Substantia nigra (tissue), 51 donors: ENCODE measurements at places on chromosomes 3 and 15.
A peak's percentile ranks its signal among the peaks of the same experiment; 100 is the strongest.

DNA sequence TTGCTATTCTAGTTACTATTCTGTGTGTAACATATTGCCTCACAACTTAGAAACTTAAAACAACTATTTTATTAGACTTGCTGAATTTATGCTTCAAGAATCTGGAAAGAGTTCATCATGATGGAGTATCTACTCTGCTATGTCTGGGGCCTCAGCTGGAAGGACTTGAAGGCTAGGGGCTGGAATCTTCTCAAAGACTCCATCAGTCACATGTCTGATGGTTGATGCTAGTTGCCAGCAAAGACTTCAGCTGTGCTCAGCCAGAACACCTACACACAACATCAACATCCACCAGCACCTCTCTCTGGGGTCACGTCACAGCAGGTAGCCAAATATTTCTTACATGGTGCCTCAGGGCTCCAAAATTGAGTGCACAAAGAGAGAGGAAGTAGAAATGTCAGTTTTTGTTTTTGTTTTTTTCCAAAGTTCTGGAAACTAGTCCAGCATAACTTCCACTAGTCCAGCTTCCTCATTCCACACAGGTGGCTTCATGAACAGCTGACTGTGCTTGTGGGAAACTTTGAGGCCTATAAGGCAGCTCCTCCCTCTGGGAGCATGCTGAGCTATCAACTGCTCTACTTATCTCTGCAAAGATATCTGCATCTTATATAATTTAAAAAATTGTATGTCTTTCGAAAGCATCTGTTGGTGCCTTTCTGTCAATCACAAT is 325.4 kb upstream of the AGTR1 start:
- DNase-seq = no peak

DNA sequence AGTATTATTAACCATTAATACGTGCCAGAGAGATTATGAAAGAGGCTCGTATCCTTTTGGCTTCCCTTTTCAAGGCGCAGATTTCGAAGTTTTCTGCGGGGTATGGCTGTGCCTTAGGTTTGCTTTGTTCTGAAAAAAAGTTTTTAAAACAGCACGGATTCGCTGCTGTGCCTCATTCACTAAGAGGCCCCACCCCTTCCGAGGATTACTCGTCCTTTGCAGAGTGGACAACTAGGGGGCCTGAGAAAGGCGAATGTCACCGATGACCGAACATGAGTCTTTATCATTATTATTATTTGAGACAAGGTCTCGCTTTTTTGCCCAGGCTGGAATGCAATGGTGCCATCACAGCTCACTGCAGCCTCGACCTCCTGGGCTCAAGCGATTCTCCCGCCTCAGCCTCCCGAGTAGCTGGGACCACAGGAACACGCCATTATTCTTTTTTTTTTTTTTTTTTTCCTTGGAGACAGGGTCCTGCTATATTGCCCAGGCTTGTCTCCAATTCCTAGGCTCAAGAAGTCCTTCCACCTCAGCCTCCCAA is 684 bp upstream of the RPS27L start:
- DNase-seq = peak; percentile 16

- DNase-seq = no peak
Observed at GRCh38 chr3:180253283-180253682, 216.5 kb upstream of the PEX5L start.

- no peak for DNase-seq
Observed at GRCh38 chr15:49103002-49103401, 52.4 kb downstream of the COPS2 start.

DNA sequence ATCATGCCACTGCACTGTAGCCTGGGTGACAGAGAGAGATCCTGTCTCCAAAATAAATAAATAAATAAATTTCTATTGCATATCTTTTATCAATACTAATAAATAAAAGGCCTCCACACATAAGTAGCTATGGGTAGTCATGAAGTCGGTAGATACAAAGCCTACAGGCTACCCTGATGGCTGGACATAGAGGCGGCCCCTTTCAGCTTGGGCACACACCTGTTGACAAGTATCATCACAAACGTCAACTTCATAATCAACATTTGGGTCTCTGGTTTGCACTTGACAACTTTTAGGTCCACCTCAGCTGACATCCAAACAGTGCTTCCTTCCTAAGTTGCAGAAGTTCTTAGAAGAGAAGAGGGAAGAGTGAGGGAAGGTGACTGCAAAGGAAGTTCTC is 53.4 kb downstream of the ITGA11 start:
- no peak for DNase-seq
